ENCODE measurements at places on chromosomes 6 and 20.

GRCh38 chr6:21163838-21164180, 429.7 kb upstream of the SOX4 start:
- no peak for DNase-seq

DNA sequence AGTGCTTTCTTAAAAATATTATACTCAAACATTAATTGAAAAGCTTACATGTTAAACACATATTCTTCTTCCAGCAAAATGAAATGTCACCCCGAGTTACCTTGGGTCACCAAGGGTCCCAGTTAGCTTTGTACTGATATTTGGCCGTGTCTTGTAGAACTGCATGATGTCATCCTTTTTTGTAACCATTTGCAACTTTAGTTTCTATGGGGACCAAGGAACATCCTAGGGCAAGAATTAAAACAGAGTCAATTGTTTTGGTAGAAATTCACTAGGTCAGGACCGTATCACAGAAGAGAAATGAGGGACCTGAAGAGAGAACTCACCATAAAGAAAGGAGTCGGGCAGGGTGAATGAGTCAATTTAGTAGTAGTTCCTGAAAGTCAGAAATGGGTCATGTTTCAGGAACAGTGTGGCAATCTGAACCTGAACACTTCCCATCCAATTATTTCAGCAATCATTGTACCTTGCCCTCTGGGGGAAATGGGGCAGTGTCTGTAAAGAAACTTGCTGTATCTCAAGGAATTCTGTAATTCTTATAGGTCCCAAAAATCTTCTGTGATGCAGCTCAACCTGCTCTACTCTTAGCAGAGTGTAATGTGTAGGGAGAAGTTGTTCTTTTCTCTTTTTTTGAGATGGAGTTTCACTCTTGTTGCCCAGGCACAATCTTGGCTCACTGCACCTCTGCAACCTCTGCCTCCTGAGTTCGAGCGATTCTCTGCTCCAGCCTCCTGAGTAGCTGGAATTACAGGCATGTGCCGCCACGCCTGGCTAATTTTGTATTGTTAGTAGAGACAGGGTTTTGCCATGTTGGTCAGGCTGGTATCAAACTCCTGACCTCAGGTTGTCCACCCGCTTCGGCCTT, 5.3 kb upstream of the AKAP7 start:
- DNase-seq, result no peak

- DNase-seq, result no peak
These were observed 108.9 kb upstream of the EMILIN3 start for GRCh38 chr20:41475503-41475902.

- DNase-seq, result no peak
These were observed 3.2 kb upstream of the SLC2A10 start for GRCh38 chr20:46706242-46706641.

Data from HEK293T (cell line).